ENCODE measurements at places on chromosomes 6 and 20.

- no peak for DNase-seq
- H3K36me3 ChIP-seq: peaks cover 39% of the 10 kb centered on the region
- H3K4me1 ChIP-seq: peaks cover 37% of the 10 kb centered on the region
- no peaks in the 10 kb centered on the region for H3K27me3 ChIP-seq
- H3K27ac ChIP-seq: peak overlapping the region; percentile 69
Observed at GRCh38 chr20:32449057-32449889, 91.1 kb downstream of the ASXL1 start.

DNA sequence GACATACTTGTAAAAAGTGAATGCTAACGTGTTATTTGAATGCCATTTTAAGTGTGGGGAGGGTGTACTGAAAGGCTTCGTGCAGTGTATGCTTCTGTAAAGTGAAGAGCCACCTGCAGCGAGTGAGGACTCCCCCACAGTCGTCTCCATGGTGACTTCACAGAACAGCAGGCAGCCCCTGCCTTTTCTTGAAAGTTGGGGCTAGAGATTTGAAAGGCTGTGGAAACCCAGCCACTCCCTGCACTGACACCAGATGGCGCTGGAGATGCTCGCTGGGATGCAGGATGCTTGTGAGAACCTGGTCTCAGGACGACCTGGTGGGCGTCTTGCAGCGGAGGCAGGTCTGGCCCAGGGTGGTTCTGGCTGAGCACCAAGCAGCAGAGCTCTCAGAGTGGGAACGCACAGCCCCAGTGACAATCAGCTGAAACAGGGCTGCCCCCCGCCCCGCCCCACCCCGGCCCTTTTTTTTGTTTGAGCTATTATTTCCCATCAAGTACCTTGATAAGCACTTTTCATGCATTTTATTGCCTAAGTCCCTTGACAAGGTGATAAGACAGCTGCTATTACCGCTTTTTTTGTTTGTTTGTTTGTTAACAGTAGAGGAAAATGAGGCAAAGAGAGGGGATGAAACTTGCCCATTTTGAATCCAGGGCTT lies 150.3 kb downstream of the SYCP2 start:
- H3K27me3 ChIP-seq: no peaks in the 10 kb centered on the region
- no peaks in the 10 kb centered on the region for H3K4me1 ChIP-seq
- H3K27ac ChIP-seq: no peak overlapping the region
- DNase-seq: peak; percentile 33
- H3K4me3 ChIP-seq: no peak overlapping the region

DNA sequence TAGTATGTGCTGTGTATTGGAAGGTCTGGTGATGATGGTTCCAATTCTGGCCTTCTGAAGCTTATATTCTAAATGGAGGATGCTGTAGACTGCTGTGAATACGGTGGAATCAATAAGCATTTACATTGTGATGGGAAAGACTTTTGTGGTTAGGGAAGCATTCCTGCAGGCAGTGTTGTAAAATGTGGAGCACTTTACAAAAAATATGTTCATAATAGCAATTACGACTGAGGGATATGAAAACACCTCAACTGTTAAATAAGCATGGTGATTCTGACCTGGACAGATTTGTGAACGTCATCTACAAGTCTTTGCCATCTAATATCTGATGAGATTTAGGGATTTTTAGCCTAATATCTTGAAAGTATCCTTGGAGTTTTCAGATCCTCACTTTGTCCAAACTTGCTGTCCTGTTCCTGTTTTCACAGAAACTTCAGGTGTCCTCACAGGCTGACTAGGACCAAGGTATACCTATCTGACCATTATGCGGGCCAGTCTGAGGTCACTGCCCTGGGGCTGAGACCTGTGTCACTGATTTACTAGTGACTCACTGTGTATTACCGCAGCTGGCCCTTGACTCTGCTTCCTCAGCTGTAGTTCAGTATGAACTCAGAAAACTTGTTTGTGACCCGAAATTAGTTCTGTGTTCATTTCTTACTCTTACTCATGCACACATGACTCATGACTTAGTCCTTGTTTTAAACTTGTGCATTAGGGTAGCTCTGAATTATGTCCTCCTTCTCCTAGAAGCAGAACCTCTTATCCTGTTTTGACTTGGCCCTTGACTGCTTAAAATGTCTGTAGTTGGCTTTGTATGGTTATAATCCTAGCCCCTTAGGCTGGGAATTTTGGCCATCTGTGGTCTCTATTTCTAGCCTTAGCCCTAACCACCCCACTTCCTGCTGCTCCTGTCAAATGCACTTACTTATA lies 343.0 kb downstream of the CDKAL1 start:
- H3K36me3 ChIP-seq: no peaks in the 10 kb centered on the region
- H3K27ac ChIP-seq: peak overlapping the region; percentile 11
- no peak overlapping the region for H3K4me3 ChIP-seq
- no peak for DNase-seq

GRCh38 chr6:12270551-12271230 lies 19.5 kb upstream of the EDN1 start:
- no peak overlapping the region for H3K27ac ChIP-seq
- no peaks in the 10 kb centered on the region for H3K4me1 ChIP-seq
- H3K36me3 ChIP-seq: no peaks in the 10 kb centered on the region
- no peak overlapping the region for H3K4me3 ChIP-seq

DNA sequence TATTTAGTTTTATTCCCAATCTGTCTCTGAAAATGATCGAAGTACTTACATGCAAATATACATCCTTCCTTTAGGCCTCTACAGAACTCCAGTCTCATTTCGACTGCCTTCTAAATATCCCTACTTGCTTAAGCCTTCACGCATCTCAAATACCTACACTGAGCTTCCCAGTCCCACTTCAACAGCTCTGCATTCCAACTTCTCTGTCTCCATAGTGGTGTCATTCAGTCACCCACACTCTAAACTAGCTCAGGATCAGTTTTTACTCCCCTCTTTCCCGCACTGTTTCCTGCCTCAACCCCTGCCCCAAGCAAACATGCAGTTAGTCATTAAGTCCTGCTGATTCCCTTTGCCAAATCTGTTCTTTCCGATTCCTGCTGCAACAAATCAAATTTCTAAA lies 91.8 kb upstream of the PREP start:
- DNase-seq: no peak
- H3K4me1 ChIP-seq: peaks cover 5% of the 10 kb centered on the region
- H3K4me3 ChIP-seq: no peak overlapping the region
- no peak overlapping the region for H3K27ac ChIP-seq
- no peaks in the 10 kb centered on the region for H3K27me3 ChIP-seq
- H3K36me3 ChIP-seq: no peaks in the 10 kb centered on the region

DNA sequence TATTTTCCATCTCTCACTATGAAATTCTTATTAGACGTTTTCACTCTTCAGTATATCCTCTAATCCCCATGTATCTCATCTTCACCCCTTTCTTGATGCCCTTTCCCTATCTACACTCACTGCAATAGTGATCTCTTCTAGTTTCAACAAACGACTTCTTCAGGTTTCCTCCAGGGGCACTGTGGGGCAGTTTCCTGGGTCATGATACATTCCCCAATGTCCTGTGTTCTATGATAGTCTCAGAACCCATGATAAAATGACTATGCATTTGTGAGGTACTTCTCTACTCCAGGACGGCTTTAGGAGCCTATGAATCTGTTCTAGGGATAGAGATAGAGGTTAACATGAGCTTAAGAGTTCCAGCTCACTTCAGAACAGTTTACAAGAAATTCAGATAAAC lies 183.3 kb downstream of the FOXC1 start:
- H3K27ac ChIP-seq: no peak overlapping the region
- H3K4me1 ChIP-seq: peaks cover 7% of the 10 kb centered on the region
- no peak overlapping the region for H3K4me3 ChIP-seq

GRCh38 chr6:164308339-164308738 lies 893.8 kb downstream of the QKI start:
- H3K27ac ChIP-seq: no peak overlapping the region
- H3K27me3 ChIP-seq: no peaks in the 10 kb centered on the region
- H3K36me3 ChIP-seq: no peaks in the 10 kb centered on the region
- H3K4me1 ChIP-seq: no peaks in the 10 kb centered on the region
- no peak for DNase-seq
- H3K4me3 ChIP-seq: no peak overlapping the region

- no peaks in the 10 kb centered on the region for H3K27me3 ChIP-seq
- DNase-seq: no peak
- no peaks in the 10 kb centered on the region for H3K4me1 ChIP-seq
- H3K4me3 ChIP-seq: no peak overlapping the region
- no peaks in the 10 kb centered on the region for H3K36me3 ChIP-seq
- no peak overlapping the region for H3K27ac ChIP-seq
Observed at GRCh38 chr6:92559611-92560010, 859.7 kb downstream of the EPHA7 start.

- no peaks in the 10 kb centered on the region for H3K36me3 ChIP-seq
- peaks cover 30% of the 10 kb centered on the region for H3K4me1 ChIP-seq
- no peaks in the 10 kb centered on the region for H3K27me3 ChIP-seq
- peak overlapping the region; percentile 50 for H3K27ac ChIP-seq
- no peak for DNase-seq
Observed at GRCh38 chr6:45445749-45446549, 68.2 kb upstream of the SUPT3H start.

DNA sequence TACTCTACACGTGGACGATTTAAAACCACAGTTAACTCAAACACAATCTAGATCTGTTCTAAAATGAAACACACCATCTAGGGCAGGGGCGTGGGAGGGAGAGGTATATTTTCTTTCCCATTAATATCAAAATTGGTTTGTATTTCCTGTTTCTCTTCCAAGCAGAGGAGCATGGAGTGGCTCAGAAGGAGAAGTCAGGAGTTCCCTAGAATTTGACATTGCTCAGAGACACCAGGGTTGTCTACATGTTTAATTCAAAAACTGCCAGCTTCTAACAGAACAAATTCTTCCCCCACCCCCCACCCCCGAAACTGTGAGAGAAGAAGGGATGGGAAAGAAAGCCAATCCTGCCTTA lies 2.3 kb downstream of the PREX1 start:
- DNase-seq: no peak
- peak overlapping the region; percentile 89 for H3K27ac ChIP-seq
- no peaks in the 10 kb centered on the region for H3K36me3 ChIP-seq
- H3K27me3 ChIP-seq: peaks cover 3% of the 10 kb centered on the region

DNA sequence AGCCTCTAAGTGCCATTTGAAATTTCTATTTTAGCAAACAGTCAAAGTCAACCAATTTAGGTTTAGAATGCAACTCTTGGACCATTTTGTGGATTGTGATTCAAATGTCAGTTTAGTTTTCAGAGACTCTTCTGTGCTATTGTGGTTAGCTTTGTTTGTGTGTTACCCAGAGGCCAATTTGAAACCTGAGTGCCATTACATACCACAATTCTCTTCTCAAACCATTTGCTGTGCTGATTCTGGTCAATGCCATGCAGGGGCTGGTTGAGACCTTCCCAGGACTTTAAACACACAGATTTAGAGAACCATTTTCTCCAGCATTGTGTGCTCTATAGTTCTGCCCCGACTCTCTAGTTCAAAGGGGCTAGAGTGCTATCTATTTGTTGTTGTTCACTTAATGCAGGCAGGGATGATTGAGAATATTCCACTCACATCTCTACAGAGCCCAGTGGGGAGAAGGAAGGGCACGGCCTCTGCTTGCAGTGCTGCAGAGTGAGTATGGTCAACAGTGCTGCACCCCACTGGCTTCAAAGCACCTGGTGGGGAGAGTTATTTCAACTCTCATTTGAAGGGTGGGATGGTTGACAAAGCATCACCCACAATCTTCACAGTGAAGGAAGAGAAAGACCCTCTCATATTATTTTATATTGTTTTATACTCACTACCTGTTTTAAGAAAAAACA lies 738.2 kb downstream of the COL12A1 start:
- no peak overlapping the region for H3K27ac ChIP-seq
- no peaks in the 10 kb centered on the region for H3K36me3 ChIP-seq
- DNase-seq: no peak
- no peak overlapping the region for H3K4me3 ChIP-seq
- no peaks in the 10 kb centered on the region for H3K27me3 ChIP-seq

DNA sequence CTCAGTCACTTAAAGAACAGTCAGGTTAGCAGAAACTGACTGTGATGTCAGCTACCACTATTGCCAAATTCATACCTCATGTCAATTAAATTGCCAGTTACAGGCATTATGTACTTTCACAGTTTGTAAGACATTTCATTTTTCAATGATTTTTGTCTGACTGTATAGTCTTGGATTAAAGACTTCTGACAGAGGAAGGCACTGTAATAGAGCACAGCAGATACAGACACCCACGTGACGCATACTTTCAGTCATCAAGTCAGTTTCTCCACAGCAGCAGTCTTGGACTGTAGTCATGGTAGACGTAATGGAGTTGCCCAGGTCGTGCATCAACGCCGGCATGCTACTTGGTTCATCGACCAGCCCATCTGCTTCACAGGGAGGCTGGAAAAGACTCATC lies 29.5 kb upstream of the ELOVL5 start:
- H3K27me3 ChIP-seq: no peaks in the 10 kb centered on the region
- H3K27ac ChIP-seq: no peak overlapping the region
- no peak overlapping the region for H3K4me3 ChIP-seq
- DNase-seq: no peak

DNA sequence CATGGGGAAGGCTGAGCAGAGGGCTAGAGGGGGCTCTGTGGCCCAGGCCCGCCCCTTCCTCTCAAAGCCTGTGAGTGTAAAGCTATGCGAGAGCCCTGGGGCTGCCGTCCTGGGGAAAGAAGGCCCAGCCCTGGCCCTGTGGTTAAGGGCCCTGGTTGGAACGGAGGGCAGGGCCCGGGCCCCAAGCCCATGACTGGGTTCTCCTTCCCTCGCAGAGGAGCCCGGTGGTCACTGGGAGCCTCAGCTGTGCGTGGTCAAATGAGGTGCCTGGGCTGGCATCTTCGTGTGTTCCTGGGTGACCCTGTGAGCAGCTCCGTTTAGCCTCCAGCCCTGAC lies 56.0 kb downstream of the SMOC2 start:
- H3K4me1 ChIP-seq: no peaks in the 10 kb centered on the region
- no peak overlapping the region for H3K27ac ChIP-seq
- no peaks in the 10 kb centered on the region for H3K27me3 ChIP-seq

DNA sequence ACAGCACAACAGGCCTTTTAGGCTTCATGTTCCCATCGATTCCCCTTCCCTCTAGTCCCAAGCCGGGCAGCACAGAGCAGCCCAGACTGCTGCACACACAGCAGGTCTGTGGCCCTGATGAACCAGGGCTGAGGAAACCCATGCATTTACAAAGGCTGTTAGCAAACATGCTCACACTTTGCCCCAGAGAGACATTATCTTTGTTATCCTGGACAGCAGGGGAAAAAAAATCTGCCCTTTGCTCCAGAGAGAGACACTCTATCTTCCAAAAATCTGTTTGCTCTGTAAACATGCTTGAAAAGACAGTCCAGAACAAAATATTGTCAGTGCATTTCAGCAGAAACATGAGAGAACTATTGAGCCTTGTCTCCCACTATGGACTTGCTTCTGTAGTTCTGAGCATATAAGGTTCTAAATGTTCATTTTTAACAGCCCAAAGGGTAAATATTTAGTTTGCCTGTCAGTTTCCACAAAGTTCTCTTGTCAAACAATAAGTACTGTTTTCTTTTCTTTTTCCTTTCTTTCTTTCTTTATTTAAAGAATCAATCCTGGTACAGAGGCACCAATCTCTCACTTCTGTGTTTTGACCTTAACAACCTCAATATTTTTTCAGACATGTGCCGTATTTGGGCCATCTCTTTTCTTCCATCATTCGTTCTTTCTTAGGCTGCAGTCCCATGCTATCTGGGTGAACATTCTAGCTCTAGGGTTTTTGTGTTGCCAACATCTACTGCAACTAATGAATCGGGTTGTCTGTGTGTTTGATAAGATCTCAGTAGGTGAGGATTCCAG lies 468.0 kb downstream of the EPM2A start:
- DNase-seq: no peak
- no peak overlapping the region for H3K27ac ChIP-seq
- no peaks in the 10 kb centered on the region for H3K4me1 ChIP-seq
